ENCODE measurements at places on chromosomes 5 and 9. TPM values are rescaled to one million over a fixed set of nuclear protein-coding genes. Genes with fewer than 3 reads are reported as not detected.
A peak's percentile ranks its signal among the peaks of the same experiment; 100 is the strongest.

Gene PRR7
- 10.0 TPM for total RNA-seq

Gene FAXDC2
- not detected for total RNA-seq

Gene C5orf52
- not detected for total RNA-seq

Gene HTR4
- total RNA-seq, result not detected

Gene SHC3
- total RNA-seq, result not detected

Gene YIPF5
- total RNA-seq, result 40.5 TPM

DNA sequence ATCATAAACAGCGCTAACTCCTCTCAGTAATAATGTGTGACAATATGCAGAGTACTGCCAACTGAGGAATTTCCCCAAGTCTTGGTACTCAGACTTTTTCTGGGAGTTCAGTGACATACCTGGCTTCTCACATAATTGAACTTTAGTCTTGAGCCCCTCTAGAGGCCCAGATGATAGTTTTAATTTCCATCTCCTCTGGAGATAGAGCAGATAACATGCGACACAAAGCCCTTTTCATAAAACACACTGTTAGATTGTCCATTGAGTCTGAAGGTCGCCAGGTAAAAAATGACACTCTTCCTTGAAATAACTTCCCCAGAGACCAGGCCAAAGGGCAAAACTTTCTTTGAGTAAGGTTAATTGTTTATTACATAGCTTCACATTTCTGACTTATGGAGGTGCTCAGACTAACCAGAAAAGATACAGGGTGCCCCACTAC, 476.0 kb downstream of the RASEF start:
- no peaks in the 10 kb centered on the region for H3K4me1 ChIP-seq
- no peak for DNase-seq
- H3K4me3 ChIP-seq, result no peak overlapping the region
- no peak overlapping the region for H3K27ac ChIP-seq
- no peaks in the 10 kb centered on the region for H3K36me3 ChIP-seq

- H3K27ac ChIP-seq, result no peak overlapping the region
- H3K36me3 ChIP-seq, result no peaks in the 10 kb centered on the region
- H3K4me3 ChIP-seq, result no peak overlapping the region
- no peak for DNase-seq
- no peaks in the 10 kb centered on the region for H3K27me3 ChIP-seq
- H3K4me1 ChIP-seq, result no peaks in the 10 kb centered on the region
These were observed 38.4 kb upstream of the RNF130 start for GRCh38 chr5:180109920-180110319.

DNA sequence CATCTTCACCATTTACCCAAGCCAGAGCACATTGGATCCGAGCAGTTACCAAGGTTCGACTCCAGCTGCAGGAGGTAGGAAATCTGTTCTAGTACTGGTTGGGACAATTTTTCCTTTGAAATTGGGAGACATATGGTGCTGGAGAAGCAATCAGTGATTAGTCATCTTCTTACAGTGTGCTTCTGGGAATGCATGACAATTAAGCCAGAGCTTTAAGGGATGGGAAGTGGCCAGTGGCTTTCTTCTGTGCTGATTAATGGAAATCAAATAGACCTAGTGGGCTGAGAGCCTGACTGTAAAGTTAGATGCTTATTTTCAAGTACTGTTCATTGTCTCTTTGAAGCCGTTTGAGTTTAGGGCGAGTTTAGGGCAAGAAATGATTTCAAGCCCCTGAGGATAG, 152.1 kb downstream of the UNC13B start:
- DNase-seq, result no peak
- H3K36me3 ChIP-seq, result no peaks in the 10 kb centered on the region
- H3K27ac ChIP-seq, result no peak overlapping the region
- no peaks in the 10 kb centered on the region for H3K27me3 ChIP-seq

GRCh38 chr9:116230051-116230632, 76.6 kb downstream of the PAPPA start:
- H3K4me1 ChIP-seq, result no peaks in the 10 kb centered on the region
- no peaks in the 10 kb centered on the region for H3K36me3 ChIP-seq
- peaks cover 2% of the 10 kb centered on the region for H3K27me3 ChIP-seq
- H3K27ac ChIP-seq, result no peak overlapping the region

GRCh38 chr9:83431101-83432060, 106.8 kb downstream of the FRMD3 start:
- no peak overlapping the region for H3K27ac ChIP-seq
- no peaks in the 10 kb centered on the region for H3K36me3 ChIP-seq
- H3K27me3 ChIP-seq, result no peaks in the 10 kb centered on the region
- H3K4me3 ChIP-seq, result no peak overlapping the region
- no peak for DNase-seq
- H3K4me1 ChIP-seq, result peaks cover 2% of the 10 kb centered on the region

GRCh38 chr5:167769846-167770413, 521.5 kb upstream of the WWC1 start:
- no peaks in the 10 kb centered on the region for H3K4me1 ChIP-seq
- H3K27me3 ChIP-seq, result no peaks in the 10 kb centered on the region
- no peak overlapping the region for H3K4me3 ChIP-seq
- no peaks in the 10 kb centered on the region for H3K36me3 ChIP-seq

DNA sequence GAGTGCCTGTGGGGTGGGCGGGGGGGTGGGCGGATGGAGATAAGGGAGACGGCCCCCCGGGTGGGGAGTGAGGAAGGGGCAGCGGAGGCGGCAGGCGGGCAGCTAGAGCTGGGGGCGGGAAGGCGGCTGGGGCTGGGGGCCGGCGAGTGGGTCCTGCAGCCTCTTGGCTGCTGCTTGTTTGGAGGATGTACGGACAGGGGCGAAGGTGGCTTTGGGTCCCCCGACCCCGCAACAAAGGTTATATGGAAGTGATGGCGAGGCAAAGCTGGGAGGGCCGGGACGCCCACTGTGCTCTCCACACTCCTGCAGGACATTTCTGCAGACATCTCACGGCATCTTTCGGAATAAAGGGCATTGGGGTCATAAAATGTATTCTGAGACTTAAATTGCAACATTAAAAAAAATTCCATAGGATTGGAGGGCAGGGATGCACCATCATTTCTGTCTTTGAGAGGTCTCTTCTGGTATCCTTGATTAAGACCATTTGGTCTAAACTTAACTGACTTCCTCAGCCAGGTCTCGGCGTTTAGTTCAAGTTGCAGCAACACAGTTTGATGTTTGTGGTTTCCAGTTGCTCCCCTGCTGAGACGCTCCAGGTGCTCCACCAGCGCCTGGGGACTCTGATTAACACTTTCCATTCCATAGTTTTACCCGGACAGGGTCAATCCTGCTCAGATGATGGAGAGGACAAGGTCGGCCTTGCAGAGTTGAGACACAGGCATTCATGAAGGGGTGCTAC, 101.6 kb upstream of the SSBP2 start:
- DNase-seq, result peak; percentile 41
- no peaks in the 10 kb centered on the region for H3K27me3 ChIP-seq
- H3K4me3 ChIP-seq, result peak overlapping the region; percentile 83
- peaks cover 42% of the 10 kb centered on the region for H3K4me1 ChIP-seq
- no peaks in the 10 kb centered on the region for H3K36me3 ChIP-seq

DNA sequence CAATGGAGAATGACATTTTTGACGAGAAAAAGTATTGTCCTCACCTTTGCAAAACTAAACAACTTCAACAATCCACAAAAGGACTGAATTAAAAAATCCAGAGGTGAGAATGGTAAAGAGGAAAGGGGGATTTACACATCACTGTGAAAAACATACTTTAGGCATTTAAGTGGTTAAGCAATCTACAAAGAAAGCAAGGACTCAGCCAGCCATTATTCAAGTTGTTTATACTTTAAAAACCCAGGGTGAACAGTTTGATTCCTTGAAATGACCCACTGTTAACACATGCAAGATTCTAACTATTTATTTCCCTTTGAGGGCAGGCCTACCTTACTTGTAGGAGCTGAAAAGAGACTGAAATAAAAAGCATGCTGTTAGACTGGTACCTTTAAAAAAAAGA, 29.3 kb downstream of the TUT7 start:
- peaks cover 36% of the 10 kb centered on the region for H3K36me3 ChIP-seq
- no peak overlapping the region for H3K4me3 ChIP-seq
- no peaks in the 10 kb centered on the region for H3K4me1 ChIP-seq
- no peak for DNase-seq

GRCh38 chr5:60147791-60148190, 254.3 kb upstream of the PDE4D start:
- H3K4me3 ChIP-seq, result no peak overlapping the region
- DNase-seq, result no peak
- no peaks in the 10 kb centered on the region for H3K4me1 ChIP-seq
- H3K36me3 ChIP-seq, result no peaks in the 10 kb centered on the region
- H3K27ac ChIP-seq, result no peak overlapping the region

GRCh38 chr5:14190194-14191164, 47.3 kb downstream of the TRIO start:
- H3K4me3 ChIP-seq, result no peak overlapping the region
- peaks cover 12% of the 10 kb centered on the region for H3K27me3 ChIP-seq

DNA sequence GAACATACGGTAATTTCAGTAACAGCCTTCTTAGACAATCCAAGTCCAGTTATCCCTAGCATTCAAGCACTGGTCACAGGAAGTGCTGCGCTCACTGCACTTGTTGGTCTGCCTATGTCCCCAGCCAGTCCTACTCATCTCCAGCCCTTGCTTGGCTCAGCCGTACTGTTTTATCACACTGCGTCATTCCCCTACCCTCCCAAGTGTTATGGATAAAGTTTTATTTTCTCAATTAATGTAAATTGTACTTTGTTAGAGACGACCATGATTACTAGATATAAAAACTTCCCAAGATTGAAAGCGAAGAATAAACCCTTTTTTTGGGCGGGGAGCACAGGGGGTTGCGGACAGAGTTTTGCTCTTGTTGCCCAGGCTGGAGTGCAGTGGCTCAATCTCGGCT, 49.6 kb downstream of the LHFPL2 start:
- no peak for DNase-seq
- H3K4me3 ChIP-seq, result no peak overlapping the region
- H3K36me3 ChIP-seq, result no peaks in the 10 kb centered on the region
- peaks cover 13% of the 10 kb centered on the region for H3K27me3 ChIP-seq
- H3K4me1 ChIP-seq, result no peaks in the 10 kb centered on the region

GRCh38 chr9:78245401-78245800, 9.5 kb downstream of the CEP78 start:
- H3K36me3 ChIP-seq, result peaks cover 45% of the 10 kb centered on the region
- H3K27ac ChIP-seq, result no peak overlapping the region
- H3K27me3 ChIP-seq, result no peaks in the 10 kb centered on the region
- no peak for DNase-seq
- H3K4me1 ChIP-seq, result peaks cover 22% of the 10 kb centered on the region

Data from activated naive CD8-positive, alpha-beta T cell treated with anti-CD3 and anti-CD28 coated beads, Interleukin-2, amount 10 ng/mL, durations not matched to agents 7 days and 5 days (primary cell).